ENCODE measurements at places on chromosomes 4 and X.

GRCh38 chr4:78800965-78801364 is 24.8 kb downstream of the BMP2K start:
- DNase-seq, result no peak

- no peak for DNase-seq
Observed at GRCh38 chr4:107219681-107220080, 183.6 kb upstream of the DKK2 start.

DNA sequence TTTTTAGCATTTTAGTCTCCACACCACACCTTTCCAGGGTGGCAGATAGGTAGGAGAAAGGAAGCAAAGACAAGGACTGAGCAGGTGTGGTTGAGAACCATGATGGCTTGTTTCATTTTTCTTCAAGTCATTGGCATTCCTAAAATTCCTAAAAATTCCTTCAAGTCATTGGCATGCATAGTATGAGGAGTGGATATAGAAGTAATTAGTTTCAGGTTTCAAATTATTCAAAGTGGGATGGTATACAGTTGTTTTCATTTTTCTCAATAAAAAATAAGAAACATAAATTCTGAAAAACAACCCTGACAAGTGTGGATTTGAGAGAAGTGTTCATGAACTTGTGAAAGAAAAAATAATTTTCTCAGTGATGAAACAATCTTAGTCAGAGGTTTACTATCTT is 22.3 kb upstream of the HERC3 start:
- no peak for DNase-seq

- DNase-seq, result no peak
Observed at GRCh38 chrX:111483881-111484280, 27.6 kb upstream of the SERTM2 start.

DNA sequence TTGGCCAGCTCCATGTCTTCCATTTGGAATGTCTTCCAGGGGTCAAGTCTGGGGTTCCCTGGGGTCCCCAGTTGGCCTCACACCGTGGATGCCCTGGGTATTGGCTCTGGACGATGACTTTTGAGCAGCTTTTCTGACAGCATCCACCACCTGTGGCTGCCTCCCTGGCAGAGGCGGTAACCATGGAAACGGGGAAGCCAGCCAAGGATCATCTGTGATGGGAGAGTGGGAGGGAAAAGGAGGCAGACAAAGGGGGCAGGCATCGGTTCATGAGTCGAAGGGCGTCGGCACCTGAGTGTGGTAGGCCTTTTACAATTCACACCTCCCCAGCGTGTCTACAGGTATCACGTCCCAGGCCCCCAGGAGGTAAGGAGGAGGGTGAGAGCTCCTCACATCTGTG is 152.2 kb downstream of the ASMT start:
- no peak for DNase-seq

- DNase-seq, result no peak
Observed at GRCh38 chr4:168541266-168541953, 44.6 kb downstream of the PALLD start.

GRCh38 chr4:1049591-1049905 is 38.1 kb downstream of the FGFRL1 start:
- no peak for DNase-seq

GRCh38 chr4:165654556-165654955 is 218.5 kb upstream of the TLL1 start:
- DNase-seq, result no peak

- no peak for DNase-seq
Observed at GRCh38 chr4:54741202-54741601, 83.4 kb downstream of the KIT start.

DNA sequence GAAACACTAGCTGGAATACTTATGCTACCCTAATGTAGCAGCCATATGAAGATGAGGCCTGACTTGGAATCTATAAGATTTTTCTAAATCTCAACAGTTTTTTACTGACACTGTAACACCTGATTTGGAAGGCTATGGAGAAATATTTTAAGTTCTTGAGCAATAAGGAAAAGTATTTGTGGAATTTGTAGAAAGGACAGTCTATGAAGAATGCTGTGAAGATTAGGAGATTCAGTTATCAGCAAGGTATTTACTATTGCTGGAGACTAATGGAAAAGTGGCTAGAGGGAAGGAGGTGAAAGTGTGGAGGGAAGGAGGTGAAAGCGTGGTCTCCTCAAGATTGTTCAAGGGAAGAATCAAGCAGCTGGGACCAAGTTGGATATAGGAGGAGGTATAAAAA is 190.0 kb upstream of the EMCN start:
- no peak for DNase-seq

DNA sequence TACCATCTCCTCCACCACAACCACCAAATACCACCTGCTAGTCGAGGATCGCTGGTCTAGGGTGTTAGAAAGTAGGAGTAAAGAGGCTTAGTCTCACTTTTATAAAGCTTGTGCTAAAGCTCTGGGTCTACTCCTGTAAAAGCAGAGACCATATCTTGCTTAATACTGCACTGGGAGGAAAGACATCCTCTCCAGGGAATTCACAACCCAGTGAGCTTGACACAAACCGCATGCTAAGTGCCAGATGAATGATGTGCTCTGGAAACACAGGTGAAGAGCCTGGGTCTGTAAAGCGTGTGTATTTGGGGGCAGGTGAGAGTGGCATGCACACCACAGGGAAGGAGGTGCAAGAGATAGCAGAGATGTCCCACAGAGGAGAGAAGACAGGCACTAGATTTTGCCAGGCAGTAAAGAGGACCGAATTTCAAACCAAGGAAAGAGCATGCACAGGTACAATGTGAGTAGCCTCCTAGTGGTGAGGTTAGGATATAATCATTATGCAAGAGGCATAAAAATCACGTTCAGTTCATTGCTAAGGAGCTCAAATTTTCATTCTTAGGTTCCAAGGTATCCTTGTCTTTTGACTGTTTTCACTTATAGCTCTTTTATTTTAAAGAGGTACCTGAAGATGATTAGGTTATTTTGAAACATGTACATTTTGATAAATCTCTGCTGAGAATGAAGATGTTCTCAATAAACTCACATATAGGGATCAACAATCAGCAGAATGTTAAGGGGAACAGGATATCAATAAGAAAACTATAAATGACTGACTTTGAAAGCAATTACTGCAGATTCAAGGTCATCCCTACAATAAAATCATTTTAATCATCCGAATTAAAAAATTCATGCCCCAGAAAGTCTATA is 20.7 kb downstream of the TAPT1 start:
- no peak for DNase-seq

- DNase-seq, result no peak
Observed at GRCh38 chr4:176896211-176896610, 103.5 kb upstream of the VEGFC start.

DNA sequence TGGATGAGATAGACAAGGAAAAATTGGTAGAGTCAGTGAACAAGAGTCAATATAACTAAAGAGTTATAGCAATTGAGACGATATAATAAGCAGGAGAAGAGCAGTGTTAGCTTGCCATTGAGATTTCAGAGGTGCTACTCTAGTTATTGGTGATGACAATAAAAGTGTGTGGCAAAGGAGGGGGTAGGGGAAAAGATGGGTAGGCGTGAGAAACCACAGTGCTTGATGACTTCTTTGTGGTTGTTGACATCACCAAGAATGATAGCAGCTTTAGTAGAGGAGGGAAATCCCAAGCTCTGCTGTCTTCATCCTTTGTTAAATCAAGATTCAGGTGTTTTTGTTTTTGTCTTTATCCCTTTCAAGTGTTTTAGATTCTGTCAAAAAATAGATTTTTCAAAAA is 179.9 kb upstream of the PPP3CA start:
- peak; percentile 59 for DNase-seq

GRCh38 chr4:55865228-55865806 is 11.9 kb downstream of the EXOC1 start:
- DNase-seq, result no peak

GRCh38 chr4:10007793-10008608 is 13.3 kb downstream of the SLC2A9 start:
- no peak for DNase-seq

GRCh38 chr4:181661923-181662322 is 581.3 kb upstream of the TENM3 start:
- no peak for DNase-seq

- no peak for DNase-seq
Observed at GRCh38 chr4:40579983-40580382, 49.7 kb downstream of the RBM47 start.

DNA sequence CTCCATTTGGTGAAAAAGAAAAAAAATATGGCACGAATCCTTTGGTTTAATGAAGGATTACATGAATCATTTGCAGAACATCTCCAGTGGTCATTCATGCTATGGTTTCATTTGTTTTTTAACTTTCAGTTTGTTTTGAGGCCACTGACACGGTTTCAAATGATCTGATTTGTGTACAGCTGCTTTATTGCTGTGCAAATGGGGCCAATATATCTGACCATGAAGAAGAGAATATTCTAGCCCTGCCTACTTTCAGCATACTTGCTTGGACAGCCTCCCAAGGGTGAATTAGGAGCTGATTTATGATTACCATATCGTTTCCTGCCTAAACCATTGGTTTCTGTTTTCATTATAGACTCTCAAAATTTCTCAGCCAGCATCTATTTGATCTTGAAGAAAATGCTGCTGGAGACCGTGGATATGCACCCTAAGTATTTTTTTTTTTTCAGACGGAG is 30.7 kb downstream of the SPARCL1 start:
- no peak for DNase-seq

- DNase-seq, result no peak
Observed at GRCh38 chr4:98421111-98421510, 159.9 kb downstream of the RAP1GDS1 start.

DNA sequence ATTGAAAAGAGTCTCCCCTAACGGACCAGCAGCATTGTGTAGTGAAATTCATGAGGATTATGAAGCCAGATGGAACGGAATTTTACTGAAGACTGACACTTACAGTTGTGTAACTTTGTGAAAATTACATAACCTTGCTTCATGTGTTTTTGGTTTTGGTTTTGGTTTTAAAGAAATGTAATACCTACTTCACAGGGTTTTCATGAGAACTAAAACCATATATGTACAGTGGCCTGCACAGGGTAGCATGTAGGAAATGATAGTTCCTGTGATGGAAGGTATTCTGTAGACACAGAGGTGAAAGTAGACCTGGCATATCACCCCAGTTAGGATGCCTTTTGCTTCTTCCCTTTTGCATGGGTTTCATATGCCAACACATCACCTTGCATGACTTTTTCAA is 247.0 kb downstream of the BANK1 start:
- no peak for DNase-seq

- DNase-seq, result no peak
Observed at GRCh38 chr4:54371173-54371572, 142.1 kb downstream of the PDGFRA start.

DNA sequence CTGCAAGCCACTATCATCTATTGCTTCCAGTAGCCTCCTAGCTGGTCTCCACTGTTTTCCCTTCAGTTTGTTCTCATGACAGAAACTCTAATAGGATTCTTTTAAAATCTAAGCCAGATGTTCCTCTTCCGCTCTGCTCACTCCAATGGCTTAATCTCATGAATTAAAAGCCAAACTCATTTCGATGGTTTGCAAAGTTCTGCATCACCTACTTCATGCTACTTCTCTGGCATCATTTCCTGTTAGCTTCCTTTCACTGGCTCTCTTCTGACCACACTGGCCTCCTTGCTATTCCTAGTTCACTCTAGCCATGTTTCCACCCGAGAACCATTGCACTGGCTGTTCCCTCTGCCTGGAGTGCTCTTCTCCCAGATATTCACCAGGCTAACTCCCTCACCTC is 102.0 kb upstream of the LSM6 start:
- DNase-seq, result no peak

- no peak for DNase-seq
Observed at GRCh38 chr4:54256491-54257486, 27.7 kb downstream of the PDGFRA start.

DNA sequence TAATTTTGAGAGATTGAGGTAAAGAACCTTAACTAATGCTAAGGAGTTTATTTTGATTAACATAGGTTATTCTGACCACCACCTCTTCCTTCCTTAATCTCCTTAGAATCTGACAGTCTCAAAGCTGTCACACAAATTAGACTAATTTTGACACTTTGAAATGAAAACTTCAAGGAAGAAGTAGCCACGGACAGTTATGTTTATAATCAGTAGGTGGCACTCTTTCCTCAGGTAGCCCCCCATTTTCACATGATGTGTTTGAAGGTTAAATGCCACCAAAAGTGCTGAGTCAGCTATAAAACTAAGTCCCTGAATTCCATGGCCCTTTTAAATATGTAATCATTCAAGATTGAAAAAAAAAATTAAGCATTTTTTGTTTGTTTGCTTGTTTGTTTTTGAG is 22.4 kb downstream of the TMEM33 start:
- no peak for DNase-seq

GRCh38 chr4:145154573-145154972 is 25.8 kb downstream of the OTUD4 start:
- no peak for DNase-seq

GRCh38 chr4:36997727-36998126 is 246.8 kb upstream of the NWD2 start:
- DNase-seq, result no peak

DNA sequence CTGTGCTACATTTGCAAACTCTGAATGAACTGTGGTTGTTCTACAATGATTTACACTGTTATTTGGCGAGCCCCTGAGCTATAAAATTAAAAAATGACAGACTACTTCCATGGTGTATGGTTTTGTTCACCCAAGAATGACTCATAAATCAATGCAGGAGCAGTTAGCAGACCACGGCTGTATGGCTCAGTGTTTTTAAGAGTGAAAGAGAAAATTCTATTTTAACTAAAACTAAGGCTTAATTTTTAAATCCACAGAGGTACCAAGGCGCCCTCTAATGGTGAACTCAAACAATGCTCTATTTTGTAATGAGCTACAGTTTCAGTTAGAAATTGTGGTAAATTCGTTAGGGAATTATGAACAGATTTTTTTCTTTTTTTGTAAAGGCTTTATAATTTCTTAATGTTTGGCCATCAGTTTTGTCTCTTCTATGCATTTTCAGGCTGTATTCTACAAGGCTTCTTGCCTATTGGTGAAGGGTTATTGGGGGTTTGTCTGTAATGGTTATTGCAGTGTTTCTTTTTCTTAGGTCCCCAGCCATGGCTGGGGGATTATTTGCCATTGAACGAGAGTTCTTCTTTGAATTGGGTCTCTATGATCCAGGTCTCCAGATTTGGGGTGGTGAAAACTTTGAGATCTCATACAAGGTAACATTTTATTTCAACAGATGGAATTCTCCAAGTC is 32.5 kb downstream of the HMGB2 start:
- DNase-seq, result no peak

GRCh38 chrX:276581-277201 is 4.5 kb upstream of the PLCXD1 start:
- DNase-seq, result no peak

DNA sequence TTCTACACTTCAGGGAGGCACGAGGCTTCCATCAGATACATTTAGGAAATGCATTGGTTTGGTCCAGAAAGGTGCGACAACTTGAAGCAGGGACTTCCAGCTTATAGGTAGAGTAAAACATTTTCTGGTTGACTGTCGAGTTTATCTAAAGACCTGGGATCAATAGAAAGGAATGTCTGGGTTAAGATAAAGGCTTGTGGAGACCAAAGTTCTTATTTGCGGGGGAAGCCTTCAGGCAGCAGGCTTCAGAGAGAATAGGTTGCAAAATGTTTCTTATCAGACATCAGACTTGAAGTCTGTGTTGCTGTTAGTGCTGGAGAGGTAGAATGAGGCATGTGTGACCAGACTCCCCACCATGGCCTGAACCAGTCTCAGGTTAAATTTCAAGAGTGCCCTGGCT is 190.3 kb downstream of the TRIML1 start:
- no peak for DNase-seq
